ENCODE measurements at places on chromosomes 12 and 14.

DNA sequence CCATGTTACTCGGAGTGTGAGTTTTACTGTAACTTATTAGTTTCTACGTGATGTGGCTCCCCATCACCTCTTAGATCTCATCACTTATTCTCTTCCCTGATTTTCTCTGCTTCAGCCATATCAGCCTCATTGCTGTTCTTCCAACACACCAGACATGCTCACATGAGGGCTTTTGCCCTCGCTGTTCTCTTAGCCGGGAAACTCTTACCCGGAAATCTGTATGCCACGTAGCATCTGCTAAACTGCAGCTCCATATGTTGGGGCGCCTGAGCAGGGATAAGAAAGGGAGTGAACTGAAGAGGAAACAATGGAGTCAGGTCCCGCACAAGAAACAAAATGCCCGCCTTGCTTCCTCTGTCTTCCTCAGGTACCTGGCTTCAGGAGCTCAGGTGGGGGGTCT, 16.6 kb downstream of the SMUG1 start:
- no peak for DNase-seq

- DNase-seq, result no peak
Measured at GRCh38 chr14:97074856-97075255, 277.7 kb downstream of the VRK1 start.

- no peak for DNase-seq
Measured at GRCh38 chr14:100012478-100013327, 52.5 kb upstream of the EVL start.

DNA sequence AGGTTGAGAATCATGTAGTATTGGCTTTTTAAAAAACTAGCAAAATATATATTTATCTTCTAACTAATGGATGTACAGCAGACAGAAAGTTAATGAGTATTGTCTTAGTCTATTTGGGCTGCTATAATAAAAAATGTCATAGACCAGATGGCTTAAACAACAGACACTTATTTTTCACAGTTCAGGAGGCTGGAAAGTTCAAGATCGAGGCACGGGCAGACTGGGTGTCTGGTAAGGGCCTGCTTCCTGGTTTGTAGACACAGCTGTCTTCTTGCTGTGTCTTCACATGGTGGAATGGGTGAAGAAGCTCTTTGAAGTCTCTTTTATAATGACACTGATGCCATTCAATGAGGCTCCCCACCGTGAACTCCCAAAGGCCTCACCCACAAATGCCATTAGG, 70.1 kb upstream of the KRR1 start:
- no peak for DNase-seq

- DNase-seq, result no peak
Measured at GRCh38 chr12:113315358-113315757, 19.6 kb downstream of the SLC8B1 start.

DNA sequence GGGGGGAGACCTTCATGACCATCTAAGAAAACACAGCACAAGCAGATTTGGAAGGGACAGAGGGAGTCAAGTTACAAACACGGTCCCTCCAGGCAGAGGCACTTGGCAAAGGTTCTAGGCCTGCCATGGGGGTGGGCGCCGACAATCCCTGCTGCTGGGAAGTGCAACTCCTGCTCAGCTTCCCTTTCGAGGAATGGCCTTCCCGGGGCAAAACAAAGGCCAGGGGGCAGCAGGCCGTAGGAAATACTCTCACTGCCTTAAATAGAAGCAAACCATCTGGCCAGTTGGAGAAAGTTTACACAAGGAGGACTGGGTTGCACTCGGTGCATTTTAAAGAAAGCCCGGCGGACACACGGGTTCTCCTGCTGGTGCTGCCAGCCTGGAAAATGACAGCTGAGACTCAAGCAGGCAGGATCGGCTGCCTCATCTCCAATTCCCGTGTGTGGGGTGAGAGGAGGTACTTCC, 65.8 kb downstream of the ITPK1 start:
- DNase-seq, result no peak

GRCh38 chr12:32399370-32400113, at the start of gene FGD4:
FGD4 (plus strand) TSS chr12:32399558.
- DNase-seq, result peak; percentile 29

DNA sequence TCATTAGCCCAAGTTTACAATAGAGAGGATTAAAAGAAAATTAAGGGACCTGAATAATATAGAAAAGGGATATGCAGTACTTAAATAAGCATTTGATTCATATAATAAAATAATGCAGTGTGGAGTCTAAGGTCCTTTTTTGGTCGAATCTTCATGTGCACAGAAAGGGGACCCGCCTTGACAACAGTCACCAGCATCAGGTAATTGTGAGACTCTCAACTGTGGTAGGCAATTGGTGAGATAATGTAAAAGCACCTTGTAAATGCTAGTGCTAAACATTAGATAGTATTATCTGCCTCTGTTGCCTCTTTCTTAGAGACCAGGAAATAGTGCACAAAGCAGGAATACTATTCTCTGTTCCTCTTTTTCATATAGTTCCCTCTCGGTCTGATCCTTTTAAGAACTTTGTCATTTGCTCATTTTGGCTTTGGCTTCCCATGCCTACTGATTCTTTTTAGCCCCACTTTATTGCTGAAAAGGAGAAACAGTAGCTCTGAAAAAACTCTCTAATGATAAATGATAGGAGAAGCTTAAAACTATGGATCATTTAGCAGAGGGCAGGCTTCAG, 17.5 kb downstream of the CHPT1 start:
- no peak for DNase-seq

GRCh38 chr12:12564911-12565310, 2.2 kb upstream of the DUSP16 start:
- DNase-seq, result no peak

GRCh38 chr14:24959791-24960331, 90.1 kb downstream of the STXBP6 start:
- DNase-seq, result no peak

- no peak for DNase-seq
Measured at GRCh38 chr14:95442016-95442632, 74.3 kb downstream of the SYNE3 start.

GRCh38 chr14:22737052-22737451, 29.4 kb upstream of the OXA1L start:
- DNase-seq, result no peak

DNA sequence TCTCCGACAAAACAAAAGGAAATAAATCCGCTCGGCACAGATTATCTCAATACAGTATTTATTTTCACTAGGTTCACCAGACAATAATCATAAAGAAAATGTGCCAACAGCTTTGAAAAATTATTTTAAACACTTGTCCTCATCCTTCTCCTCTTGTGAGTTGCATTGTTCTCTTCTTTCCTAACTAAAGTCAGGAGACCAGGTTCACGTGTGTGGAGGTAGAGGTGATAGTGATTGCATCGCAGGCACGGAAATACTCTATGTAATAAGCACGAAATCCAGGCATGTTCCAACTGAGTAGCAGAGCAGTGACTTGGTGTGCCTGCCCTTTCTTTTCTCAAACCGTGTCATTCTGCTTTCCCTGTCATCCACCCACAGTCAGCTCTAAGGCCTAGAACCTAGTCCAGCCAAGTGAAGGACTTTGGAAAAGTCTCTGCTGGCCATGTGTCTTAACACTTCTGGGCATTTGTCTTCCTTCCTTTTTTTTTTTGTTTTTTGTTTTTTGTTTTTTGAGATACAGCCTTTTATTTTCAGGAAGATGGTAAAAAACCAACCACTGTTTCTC, 939 bp upstream of the SEL1L start:
- no peak for DNase-seq

DNA sequence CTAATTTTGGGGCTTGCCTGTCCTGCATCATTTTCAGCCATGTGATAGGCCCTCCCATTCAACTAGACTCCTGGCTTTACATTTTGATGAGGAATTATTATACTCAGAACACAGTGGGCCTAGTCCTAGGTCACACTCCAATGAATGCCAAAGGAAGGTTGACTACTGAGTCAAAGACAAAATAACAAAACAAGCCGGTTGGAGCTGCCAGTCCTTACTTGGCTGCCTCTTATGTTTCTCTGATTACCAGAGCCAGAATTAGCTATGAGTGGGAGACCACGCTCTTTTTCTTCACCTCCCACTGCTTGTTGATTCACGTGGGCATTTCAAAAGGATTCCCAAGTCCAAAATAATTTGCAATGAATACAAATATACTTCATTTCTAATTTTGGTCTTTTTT, 78.1 kb upstream of the USP44 start:
- DNase-seq, result no peak

- DNase-seq, result no peak
Measured at GRCh38 chr14:23544511-23545447, 6.8 kb downstream of the ZFHX2 start.

DNA sequence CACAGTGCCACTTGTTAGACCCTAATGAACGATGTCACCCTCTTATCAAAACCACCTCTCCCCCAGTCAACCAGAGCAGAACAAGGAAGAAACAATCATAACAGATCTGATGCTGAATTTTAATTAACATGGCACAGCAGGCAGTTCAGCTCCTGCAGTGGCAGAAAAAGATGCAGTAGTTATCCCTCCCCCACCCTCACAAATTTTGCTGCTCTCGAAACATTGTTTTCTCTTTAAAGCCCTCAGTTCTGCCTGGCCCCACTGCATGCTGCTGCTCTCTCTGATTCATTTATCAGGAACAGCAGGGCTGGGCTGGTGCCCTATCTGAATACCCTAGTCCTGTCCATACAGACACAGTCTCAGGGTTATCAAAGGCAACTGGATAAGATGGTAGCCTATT, 12.2 kb downstream of the CCDC175 start:
- DNase-seq, result no peak

- DNase-seq, result no peak
Measured at GRCh38 chr12:64740646-64741045, 18.6 kb downstream of the GNS start.

DNA sequence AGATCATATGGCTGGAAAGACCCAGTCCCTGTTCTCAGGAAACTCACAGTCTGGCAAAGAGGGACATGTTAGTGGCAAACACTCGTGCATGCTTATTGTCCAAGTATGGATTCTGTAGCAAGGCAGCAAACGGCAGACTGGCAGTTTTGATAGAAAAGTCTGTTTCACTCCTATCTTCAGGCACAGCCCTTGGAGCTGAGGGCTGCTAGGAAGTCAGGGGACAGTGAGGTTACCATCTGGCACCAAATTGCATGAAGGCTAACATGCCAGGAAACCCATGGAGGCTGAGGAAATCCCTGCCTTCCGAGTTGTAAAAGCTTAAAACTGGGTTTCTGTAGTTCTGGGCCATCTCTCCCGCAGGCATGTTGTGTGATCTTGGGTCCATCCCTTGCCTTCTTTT, 32.9 kb downstream of the CALM1 start:
- DNase-seq, result no peak

DNA sequence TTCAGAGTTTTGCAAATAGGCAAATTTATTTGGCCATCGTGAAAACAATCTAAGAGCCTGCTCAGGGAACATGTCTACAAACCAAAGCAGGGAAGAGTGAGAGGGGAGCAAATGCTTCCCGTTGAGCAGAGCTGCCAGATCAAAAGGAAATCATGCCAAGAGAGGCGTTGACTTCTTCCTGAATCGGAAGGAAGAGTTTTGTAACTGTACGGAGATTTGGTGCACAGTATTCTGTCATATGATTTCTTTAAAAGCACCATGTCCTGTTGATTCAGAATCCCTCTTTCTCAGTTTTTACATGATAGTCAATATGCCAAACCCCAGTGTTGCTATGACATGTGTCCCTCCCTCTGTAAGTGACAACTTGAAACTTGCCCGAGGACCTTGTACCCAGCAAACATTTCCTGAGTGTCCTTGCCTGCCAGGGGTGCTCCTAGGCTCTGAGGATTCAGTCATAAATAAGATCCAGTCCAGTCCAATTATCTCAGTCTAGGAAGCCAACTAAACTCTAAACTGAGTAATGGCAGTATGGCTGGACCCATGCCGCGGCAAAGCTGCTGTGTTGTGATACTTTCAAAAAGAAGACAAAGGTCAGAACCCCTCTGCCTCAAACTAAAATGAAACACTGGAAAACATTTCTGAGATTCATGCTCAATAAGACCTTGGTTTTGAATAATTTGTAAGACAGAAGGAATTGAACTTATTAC, 300.1 kb upstream of the FKBP4 start:
- no peak for DNase-seq

GRCh38 chr12:42182394-42182793, 37.7 kb upstream of the GXYLT1 start:
- no peak for DNase-seq

GRCh38 chr14:51609251-51609954, 42.3 kb upstream of the FRMD6 start:
- DNase-seq, result no peak

DNA sequence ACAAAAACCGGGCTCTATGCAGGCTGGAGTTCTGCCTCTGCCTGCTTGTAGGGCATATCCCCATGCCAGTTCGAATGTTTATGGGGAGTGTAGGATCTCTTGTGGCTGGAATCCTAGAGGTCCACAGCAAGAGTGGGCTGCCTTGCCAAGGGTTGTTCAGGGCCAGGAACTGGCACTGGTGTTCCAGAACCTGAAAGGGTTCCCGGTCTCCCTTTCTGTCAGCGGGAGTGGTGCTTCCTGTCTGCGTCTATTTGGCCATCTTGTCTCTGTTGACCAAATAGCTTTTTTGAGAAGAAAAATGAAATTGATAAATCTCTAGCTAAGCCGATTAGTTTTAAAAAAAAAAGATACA, 17.8 kb downstream of the OLR1 start:
- no peak for DNase-seq

GRCh38 chr12:53626702-53627169, 554 bp upstream of the ATF7 start:
- DNase-seq, result no peak

DNA sequence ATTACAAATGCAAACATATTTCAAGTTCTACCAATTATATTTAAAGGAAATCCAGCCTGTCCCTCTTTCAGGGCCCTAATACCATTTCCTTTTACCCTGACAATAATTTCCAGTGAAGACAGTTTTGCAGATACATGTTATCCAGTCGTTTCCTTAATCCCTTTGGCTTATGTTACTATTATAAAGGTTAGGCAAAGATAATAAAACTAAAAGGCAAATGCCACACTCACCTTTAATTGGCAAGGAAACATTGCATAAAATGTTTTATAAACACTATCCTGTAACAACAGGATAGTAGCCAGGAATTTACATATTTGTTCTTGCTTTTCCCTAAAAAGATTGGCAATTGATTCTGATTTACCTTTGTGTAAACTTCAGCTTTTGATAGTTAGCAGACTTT, 168.7 kb downstream of the AEBP2 start:
- DNase-seq, result no peak

DNA sequence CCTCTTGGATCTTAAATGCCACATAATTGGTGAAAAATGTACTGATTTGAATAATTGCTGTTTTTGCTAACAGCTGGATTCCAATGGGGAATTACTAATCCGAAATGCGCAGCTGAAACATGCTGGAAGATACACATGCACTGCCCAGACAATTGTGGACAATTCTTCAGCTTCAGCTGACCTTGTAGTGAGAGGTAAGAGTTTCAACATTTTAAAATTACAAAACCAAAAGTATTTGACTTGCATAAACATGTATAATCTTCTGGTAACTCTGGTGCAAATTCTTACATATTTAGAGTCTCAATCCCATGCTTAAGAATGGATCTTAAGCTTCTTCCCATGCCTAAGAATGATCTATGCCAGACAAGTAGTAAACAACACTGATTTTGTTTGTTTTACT, 229.1 kb upstream of the PDZRN4 start:
- no peak for DNase-seq

DNA sequence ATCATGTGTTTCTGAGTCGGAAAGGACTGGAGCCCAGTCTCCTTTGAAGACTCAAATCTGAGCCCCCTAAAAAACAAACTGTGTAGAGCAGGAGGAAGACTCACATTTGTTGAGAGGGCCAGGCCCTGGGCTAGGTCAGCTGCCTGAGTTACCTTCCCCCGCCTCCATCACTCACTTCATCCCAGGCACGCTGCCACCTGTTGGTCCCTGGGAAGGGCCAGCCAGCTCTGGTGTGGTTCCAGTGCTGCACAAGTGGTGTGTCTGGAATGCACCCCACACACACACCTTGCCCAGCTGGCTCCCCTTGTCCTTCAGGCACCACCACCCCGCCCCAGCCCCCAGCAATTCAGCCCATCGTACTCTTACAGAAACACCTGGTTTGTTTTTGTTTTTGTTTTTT, 9.0 kb downstream of the MVK start:
- no peak for DNase-seq

Data from stimulated activated CD8-positive, alpha-beta memory T cell treated with anti-CD3 and anti-CD28 coated beads, Interleukin-4, amount 100 ng/mL, for 24 hours (primary cell).